ENCODE measurements at places on chromosomes 6 and 20.

GRCh38 chr6:114203460-114203859 lies 139.4 kb downstream of the HS3ST5 start:
- DNase-seq: no peak

- DNase-seq: no peak
These were observed 87.1 kb downstream of the OGFRL1 start for GRCh38 chr6:71375676-71376075.

DNA sequence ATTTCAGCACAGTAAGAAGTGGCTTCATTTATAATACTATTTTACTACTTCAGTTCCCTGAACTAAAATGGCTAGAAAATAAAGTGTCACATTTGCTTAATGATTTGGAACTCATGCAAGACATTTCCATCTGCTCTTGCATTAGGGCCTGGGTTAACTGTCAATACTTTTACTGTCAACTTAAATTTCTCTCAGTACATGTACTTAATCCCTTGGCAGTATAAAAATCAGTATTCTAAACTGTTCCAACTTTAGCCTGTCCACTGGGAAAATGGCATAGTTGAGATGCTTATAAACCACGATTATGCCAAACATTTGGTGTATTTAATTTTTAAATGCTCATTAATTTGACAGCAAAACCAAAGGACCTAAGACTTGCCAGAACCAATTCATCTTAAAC lies 154.5 kb downstream of the ASCC3 start:
- DNase-seq: no peak

DNA sequence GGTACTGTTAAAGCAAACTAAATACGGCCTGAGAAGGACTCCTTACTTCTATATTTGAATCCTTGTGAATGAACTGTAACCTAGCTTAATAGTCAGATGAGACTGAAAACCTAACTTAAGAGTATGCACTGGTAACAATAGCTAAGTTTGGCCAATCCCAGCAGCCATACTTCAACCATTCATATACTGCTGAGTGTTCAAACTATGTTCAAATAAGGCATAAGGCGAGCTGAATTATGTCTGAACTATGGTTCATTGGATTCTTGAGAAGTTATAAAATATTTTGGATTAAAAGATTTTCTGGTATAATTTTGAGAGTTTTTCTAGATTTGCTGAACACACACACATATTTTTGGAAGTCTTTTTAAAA lies 2.2 kb downstream of the SMPDL3A start:
- no peak for DNase-seq

DNA sequence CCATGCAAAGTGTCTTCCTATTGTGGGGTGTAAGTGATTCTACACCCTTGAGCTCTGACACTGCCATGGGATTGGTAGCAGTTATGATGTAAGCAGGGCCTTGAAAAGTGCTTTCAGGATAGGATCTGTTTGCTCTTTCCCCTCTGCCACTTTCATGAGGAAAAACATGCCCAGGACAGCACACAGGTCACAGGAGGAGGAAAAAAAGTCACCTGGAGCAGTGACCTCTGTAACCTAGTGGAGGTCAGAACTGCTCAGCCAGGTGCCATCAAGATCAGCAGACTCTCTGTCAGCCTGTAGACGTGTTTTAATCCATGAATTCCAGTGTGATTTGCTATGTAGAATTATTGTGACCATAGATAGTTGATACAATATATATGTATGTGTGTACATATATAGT lies 92.7 kb upstream of the BMP2 start:
- DNase-seq: no peak

DNA sequence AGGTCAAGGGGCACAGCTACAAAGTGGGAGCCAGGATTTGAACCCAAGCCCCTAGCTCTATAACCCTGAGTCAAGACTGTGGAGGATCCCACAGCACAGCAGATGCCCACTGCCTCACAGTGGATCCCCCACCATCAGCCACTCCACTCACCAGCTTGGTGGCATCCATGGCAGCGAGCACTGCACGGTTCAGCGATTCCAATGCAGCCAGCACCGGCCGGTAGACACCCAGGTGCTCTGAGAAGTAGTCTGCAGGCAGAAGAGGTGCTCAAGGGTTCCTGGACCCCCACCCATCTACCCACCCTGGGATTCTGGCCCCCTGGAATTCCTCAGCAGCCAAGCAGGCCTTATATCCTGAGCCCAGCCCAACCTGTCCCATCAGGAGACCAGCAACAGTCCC lies 2.5 kb downstream of the ACTL10 start:
- DNase-seq: no peak

DNA sequence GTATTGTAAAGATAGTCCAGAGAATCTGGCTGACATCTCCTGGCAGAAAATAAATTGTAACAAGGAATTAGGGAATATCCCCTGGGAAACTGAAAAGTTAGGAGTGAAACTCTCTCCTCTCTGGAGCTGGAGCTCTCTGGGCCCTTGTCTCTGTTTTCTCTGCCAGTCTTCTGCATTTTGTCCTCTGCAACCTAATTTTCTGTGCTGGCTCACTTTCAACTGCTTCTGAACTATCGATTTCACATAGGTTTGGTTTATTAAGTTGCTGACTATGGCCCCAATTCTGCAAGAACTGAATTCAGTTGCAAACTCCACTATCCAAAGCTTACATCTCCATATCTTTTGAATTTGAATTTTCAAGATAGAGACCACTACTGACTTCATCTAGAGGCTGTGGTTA lies 9.3 kb downstream of the TCF21 start:
- no peak for DNase-seq

- DNase-seq: no peak
These were observed 194.6 kb downstream of the ZDHHC14 start for GRCh38 chr6:157575436-157576145.

GRCh38 chr6:144690666-144691065 lies 405.5 kb downstream of the UTRN start:
- DNase-seq: no peak

All from stimulated activated CD8-positive, alpha-beta memory T cell treated with anti-CD3 and anti-CD28 coated beads, Interleukin-15, amount 100 ng/mL, for 48 hours (primary cell).